ENCODE measurements at places on chromosomes 16 and 17.
A peak's percentile ranks its signal among the peaks of the same experiment; 100 is the strongest.

DNA sequence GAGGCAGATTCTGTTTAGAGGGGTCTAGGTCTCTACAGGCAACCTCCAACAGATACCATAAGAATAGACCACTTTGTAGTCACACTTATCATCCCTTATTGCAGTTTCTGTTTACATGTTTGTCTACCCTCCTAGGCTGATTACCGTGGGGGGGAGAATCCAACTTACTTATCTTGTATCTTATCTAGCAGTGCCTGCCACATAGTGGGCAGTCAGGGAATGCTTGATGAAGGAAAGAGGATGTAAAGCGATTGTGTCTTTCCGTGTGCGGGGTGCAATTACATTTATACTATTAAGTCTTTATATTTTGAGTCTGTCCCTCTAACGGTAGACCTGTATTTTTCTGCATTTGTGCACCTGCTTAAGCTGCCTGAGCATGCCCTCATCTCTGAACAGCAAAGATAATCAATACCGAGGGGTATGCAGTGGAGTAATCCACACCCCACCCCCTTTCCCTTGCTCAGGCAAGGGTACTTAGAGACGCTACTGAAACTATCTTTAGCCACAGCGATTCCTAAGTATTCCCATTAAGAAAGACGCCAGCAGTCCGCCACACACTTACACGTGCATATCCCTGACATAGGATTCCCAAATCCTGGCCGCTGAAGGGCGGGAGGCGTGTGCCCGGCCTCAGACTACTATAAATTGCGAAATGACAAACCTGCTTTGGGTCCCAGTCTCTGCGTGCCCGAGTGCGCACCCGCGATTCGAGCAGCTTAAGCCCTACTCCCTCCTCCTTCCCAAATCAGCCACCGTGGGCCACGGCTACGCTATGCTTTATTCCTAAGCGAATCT lies 635 bp upstream of the AATF start:
- peak; percentile 14 for DNase-seq

GRCh38 chr16:56651586-56651985 lies at the start of gene MT1B:
Gene MT1B, plus strand, starts transcription at chr16:56651886. Its CDS starts 68 bp downstream, at chr16:56651954.
- DNase-seq, result no peak

- DNase-seq, result peak; percentile 79
These were observed 1.5 kb upstream of the SREBF1 start for GRCh38 chr17:17837966-17838962.

GRCh38 chr17:44905006-44906000 lies 6.1 kb upstream of the EFTUD2 start:
- no peak for DNase-seq

GRCh38 chr17:48831549-48831883 lies 681 bp downstream of the CALCOCO2 start:
- DNase-seq, result no peak

GRCh38 chr17:75516619-75517296 lies 430 bp downstream of the TSEN54 start:
- DNase-seq, result no peak

DNA sequence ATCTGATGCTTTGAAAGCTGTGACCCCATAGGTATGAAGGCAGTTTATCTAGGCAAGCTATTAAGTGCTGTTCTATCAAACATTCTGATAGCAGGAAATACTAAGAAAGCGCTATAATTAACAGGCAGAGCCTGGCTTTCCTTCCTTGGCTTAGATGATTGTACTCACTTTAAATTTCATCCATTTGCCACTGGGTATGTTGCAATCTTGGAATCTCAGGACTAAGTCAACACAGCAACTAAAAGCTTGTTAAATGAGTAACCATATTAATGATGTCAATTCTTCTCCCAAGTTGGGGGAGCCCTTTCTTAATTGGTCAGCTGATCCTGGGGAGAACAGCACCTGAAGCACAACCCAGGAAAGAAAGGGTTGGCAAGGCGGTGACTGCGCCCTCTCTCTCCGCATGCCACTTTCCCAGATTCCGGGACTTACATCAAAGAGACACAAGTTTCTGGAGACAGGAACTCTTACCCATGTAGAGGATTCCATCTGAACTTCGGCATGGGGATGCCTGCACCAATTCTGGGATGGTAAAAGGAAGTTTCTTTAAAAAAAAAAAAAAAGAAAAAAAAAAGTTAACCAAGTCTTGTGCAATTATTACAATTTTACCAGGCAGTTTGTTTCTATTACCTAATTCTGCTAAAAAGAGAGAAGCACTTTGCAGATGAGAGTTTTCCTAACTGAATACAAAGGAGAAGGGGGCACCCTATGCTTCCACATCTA lies 54.4 kb upstream of the ICAM2 start:
- DNase-seq, result no peak

GRCh38 chr17:14777291-14777690 lies 476.4 kb downstream of the HS3ST3B1 start:
- DNase-seq, result no peak

- no peak for DNase-seq
These were observed 12.8 kb downstream of the METRNL start for GRCh38 chr17:83092186-83092585.

- DNase-seq, result peak; percentile 88
These were observed 2.6 kb upstream of the PITPNC1 start for GRCh38 chr17:67374329-67375053.

DNA sequence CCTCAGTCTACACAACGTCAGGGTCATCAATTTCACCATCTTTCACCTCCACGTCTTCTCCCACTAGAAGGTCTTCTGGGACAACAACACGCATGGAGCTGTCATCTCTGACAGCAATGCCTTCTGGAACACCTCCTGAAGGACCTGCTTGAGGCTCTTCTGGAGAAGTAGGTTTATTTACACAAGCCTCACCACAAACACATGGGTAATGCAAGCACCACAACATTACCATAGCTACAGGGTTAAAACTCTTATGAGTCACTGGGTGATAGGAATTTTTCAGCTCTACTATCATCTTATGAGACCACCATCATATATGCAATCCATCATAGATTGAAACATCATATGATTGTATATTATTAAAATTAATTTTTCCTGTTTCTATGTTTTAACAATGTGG lies 215.4 kb downstream of the CHD9NB start:
- no peak for DNase-seq

DNA sequence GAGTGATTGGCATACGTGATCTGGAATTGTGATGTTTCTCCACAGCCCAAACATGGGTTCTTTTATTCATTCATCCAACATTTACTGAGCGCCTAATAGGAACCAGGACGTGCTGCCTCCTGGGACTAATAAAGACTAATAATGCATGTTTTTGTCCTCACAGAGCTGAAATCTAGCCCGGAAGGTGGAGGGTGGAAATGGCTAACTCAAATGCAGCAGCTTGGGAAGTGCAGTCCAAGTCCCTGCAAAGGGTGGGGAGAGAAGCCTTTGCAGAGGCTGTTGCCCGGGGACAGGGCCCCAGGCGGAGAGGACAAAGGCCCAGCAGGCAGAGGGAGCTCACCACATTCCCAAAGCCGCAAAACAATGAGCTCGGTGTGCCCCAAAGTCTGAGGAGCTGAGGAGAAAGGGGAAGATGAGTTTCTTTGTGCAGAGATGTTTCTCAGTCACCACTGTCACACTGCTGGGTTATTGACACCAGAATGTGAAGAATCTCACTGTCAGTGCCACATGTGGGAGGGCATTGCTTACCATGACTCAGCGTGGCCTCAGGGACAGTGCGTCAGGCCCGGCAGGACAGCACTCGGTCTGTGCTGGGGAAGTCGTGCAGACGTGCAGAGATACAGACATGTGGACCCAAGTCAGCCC lies 118.2 kb upstream of the CHMP6 start:
- DNase-seq, result no peak

- no peak for DNase-seq
These were observed 404.9 kb upstream of the EEF2KMT start for GRCh38 chr16:5502467-5502869.

GRCh38 chr16:5228369-5228768 lies 130.8 kb upstream of the EEF2KMT start:
- DNase-seq, result no peak

DNA sequence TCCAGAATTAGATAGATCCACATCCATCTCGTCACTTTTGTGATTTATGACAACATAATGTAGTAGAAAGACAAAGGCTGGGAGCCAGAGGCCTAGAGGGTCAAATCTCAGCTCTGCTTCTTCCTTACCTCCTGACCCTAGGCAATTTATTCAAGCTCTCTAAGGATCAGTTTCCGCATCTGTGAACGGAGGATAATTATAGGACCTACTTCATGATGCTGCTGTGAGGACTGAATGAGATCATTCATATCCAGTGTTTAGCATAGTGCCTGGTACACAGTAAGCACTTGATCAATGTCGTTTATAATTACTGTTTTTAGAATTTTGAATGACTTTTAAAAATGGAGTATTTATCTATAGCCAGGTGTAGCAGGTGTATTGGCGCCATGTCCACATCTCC lies 128.4 kb downstream of the SHISA9 start:
- DNase-seq, result no peak

DNA sequence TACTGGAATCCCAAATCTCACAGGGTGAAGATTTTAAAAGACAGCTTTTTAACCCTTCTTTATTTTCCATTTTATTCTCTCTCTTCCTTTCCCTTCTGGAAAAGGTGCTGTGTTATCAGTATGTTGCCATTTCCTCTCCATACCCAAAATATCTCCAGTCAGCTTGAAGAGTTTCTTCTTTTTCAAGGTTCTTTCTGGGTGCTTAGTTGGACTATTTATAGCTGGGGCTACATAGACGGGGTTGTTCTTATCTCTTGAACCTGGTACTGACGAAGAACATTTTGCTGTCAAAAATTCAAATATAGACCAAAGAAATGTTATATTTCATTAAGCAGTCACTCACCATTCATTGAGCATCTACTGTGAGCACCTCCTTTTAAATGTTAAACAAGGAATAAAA lies 48.6 kb downstream of the IST1 start:
- no peak for DNase-seq

- peak; percentile 66 for DNase-seq
These were observed 6.4 kb downstream of the DOC2A start for GRCh38 chr16:30004424-30004776.

DNA sequence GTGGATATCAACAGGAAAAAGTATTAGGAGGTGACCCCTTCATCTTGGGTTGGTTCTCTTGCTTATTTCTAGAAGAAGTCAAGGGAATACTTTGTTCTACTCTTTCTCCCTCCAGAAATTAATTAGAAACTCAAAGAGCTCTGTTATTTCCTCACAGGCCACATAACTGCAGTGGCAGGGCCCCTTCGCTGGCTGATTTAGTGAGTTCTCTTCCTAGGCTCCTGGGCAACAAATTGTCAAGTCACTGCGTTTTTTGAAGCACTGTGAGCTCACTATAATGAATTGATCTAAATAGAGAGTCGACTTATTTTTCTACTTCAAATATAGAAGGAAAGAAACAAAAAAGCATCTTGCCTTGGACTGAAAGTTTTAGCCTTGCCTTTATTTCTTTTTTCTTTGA lies 4.8 kb downstream of the SHISA6 start:
- no peak for DNase-seq

DNA sequence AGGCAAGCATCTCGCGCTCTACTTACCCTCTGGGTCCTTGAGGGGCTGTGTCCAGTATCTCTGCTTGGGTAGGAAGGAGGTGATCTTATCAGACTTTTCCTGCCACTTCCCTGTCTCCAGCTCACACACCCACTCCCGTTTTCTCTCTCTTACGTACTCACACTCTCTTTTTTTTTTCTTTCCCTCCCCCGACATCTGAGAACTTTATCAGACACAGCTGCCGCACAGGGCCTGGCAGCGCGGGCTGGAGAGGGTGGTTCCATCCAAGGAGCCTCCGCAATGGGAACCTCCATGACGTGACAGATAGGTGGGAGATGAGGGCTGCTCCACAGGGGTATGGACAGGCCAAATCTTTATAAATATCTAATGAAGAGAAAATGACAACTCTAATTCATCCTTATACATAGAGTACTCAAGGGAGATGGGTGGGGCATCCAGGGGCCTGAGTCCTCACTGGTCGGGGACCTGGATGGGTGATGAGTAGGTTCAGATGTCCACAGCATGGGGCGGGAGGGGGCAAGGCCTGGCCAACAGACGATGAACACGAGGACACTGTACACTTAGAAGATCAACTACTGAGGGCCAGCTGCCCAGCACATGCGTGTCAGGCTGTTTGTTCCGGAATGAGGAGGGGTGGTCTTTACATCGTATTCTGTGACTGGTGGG lies 23.3 kb downstream of the MINK1 start:
- DNase-seq, result no peak

DNA sequence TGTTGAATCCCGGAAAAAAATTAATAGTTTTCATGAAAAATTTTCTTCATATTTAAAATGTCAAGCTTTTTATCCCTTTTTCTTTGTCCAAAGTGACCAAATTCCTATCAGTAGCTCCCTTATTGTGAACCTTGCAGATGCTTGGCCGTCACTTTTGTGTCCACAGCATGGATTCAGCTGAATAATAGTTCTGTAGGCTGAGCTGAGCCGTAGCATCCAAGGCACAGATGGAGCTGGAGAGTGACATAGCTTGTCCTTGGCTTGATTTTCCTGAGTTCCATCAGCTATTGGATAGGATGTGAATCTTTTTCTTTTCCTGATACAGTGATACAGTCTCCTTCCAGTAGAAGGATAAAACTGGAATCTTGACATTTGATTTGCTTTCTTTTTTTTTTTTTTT lies 3.6 kb downstream of the NUP85 start:
- no peak for DNase-seq
